ENCODE measurements at places on chromosomes 1 and 21. TPM values are rescaled to one million over a fixed set of nuclear protein-coding genes. Genes with fewer than 3 reads are reported as not detected.

The JUN gene
- total RNA-seq: 83.1 TPM

The DYNLT4 gene
- not detected for total RNA-seq

The CCDC30 gene
- 3.0 TPM for total RNA-seq

The DYNLT5 gene
- total RNA-seq: 1.4 TPM

The GLIS1 gene
- 0.76 TPM for total RNA-seq

The OR2T11 gene
- not detected for total RNA-seq

The ETS2 gene
- total RNA-seq: 16.2 TPM

The NPR1 gene
- total RNA-seq: not detected

The NBPF15 gene
- 39.1 TPM for total RNA-seq

The KCNE2 gene
- total RNA-seq: not detected

The CLSTN1 gene
- 139 TPM for total RNA-seq

The AGO4 gene
- 20.8 TPM for total RNA-seq

The NUCKS1 gene
- 124 TPM for total RNA-seq

The PSEN2 gene
- total RNA-seq: 22.2 TPM

The PTGS2 gene
- total RNA-seq: not detected

The NPPA gene
- total RNA-seq: not detected

The ADAMTS5 gene
- total RNA-seq: 22.5 TPM

The A3GALT2 gene
- 0.71 TPM for total RNA-seq

The FAM163A gene
- not detected for total RNA-seq

The LHX8 gene
- total RNA-seq: not detected

The TCHH gene
- 0.49 TPM for total RNA-seq

The LCE2A gene
- total RNA-seq: not detected

The GJA5 gene
- not detected for total RNA-seq

The DVL1 gene
- total RNA-seq: 124 TPM

The PROK1 gene
- total RNA-seq: not detected

The C1orf185 gene
- total RNA-seq: not detected

The RHBDL2 gene
- not detected for total RNA-seq

The OR10J1 gene
- not detected for total RNA-seq

The RHCE gene
- 1.2 TPM for total RNA-seq

The IFI16 gene
- 0.86 TPM for total RNA-seq

All from glutamatergic neuron (in vitro differentiated cells).